Keratinocyte (primary cell): ENCODE measurements at places on chromosomes 11 and 22. TPM values are rescaled to one million over a fixed set of nuclear protein-coding genes. Genes with fewer than 3 reads are reported as not detected.
A peak's percentile ranks its signal among the peaks of the same experiment; 100 is the strongest.

DNA sequence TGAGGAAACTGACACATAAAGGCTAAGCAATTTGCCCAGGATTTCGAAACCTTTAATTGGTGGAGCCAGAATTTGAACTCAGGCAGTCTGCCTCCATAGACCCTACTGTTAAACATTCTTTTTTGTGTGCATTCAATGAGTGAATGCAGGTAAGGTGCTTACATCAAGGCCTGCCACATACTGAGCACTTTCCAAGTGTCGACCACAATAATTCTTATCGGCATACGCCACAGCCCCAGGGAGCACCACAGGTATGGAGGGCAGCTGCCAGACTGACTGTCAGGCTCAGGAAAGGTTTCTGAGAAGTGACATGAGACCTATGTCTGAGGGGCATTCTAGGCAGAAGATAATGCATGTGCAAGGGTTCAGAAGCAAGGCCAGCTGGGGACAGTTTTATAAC is 334.7 kb upstream of the NARS2 start:
- H3K36me3 ChIP-seq, result no peaks in the 10 kb centered on the region
- no peak overlapping the region for H3K27ac ChIP-seq
- DNase-seq, result no peak
- H3K4me3 ChIP-seq, result no peak overlapping the region
- no peaks in the 10 kb centered on the region for H3K27me3 ChIP-seq

DNA sequence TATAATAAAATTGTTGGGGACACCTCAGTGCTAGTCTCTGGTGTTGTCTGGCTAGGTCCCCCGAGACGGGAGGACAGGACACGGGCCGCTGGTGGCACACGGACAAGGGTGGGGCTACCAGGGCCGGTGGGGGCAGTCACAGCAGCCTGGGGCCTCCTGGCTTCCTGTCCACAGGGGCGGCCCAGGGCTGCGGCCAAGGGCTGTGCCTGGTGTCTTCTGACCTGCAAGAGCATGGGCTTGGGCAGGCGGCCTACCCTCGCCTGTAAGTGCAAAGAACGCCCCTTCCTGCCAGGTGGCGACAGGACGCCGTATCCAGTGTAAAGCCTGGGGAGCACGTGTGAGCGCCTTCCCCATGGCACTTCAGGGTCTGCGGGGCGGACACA is 3.6 kb downstream of the LRFN4 start:
- no peak overlapping the region for H3K27ac ChIP-seq
- no peaks in the 10 kb centered on the region for H3K27me3 ChIP-seq
- no peaks in the 10 kb centered on the region for H3K36me3 ChIP-seq
- DNase-seq, result no peak
- peaks cover 21% of the 10 kb centered on the region for H3K4me1 ChIP-seq

TSG101 gene
- polyA plus RNA-seq, result 113 to 148 TPM (median 130 TPM) in 3 replicates

GRCh38 chr22:46180370-46181137 is 30.2 kb downstream of the PPARA start:
- no peak overlapping the region for H3K4me3 ChIP-seq
- no peaks in the 10 kb centered on the region for H3K36me3 ChIP-seq
- no peak for DNase-seq
- H3K27me3 ChIP-seq, result no peaks in the 10 kb centered on the region
- no peak overlapping the region for H3K27ac ChIP-seq
- H3K4me1 ChIP-seq, result no peaks in the 10 kb centered on the region

- no peak overlapping the region for H3K4me3 ChIP-seq
- H3K27ac ChIP-seq, result no peak overlapping the region
- H3K27me3 ChIP-seq, result no peaks in the 10 kb centered on the region
- no peaks in the 10 kb centered on the region for H3K4me1 ChIP-seq
Observed at GRCh38 chr11:34160049-34160721, 54.8 kb downstream of the NAT10 start.

FAM111A gene
- 15.9 to 21.0 TPM (median 18.1 TPM) in 3 replicates for polyA plus RNA-seq

DNA sequence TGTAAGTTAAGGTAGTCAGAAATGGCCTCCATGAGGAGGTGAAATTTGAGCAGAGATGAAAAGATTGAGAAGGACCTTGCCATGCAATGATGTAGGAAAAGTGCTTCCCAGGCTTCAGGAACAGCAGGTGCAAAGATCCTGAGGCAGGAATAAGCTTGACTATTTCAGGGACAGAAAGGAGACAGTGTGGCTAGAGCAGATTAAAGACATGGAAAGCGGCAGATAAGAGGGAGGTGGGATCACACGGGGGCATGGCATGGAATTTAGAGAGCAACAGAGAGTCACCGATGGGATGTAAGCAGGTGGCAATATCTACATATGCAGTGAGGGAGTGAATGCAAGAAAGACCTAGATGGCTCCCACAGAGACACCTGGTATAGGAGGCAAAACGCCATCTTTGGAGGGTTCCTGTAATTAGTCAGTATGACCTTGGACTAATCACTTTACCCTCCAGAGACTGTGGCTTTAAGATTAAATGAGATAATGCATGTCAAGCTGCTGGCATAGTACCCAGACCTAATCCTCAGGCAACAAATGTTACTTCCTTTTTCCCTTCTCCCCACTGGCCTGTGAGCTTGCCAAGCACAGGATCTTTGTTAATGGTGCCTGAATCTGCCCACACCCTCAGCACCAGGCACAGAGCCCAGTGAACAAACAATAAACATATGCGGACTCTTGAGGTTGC is 24.6 kb upstream of the ACER3 start:
- H3K27me3 ChIP-seq, result no peaks in the 10 kb centered on the region
- peaks cover 12% of the 10 kb centered on the region for H3K4me1 ChIP-seq
- no peak for DNase-seq
- H3K4me3 ChIP-seq, result no peak overlapping the region
- no peak overlapping the region for H3K27ac ChIP-seq
- no peaks in the 10 kb centered on the region for H3K36me3 ChIP-seq

GRCh38 chr11:108142304-108142703 is 20.9 kb downstream of the ACAT1 start:
- no peaks in the 10 kb centered on the region for H3K4me1 ChIP-seq
- H3K27ac ChIP-seq, result no peak overlapping the region
- no peak for DNase-seq
- H3K27me3 ChIP-seq, result no peaks in the 10 kb centered on the region
- no peak overlapping the region for H3K4me3 ChIP-seq

UPK2 gene
- 0.13 to 0.25 TPM (median 0.20 TPM) in 3 replicates for polyA plus RNA-seq

GRCh38 chr11:102368472-102368871 is 21.5 kb downstream of the BIRC2 start:
- H3K4me3 ChIP-seq, result no peak overlapping the region
- DNase-seq, result no peak
- no peaks in the 10 kb centered on the region for H3K4me1 ChIP-seq
- no peak overlapping the region for H3K27ac ChIP-seq
- no peaks in the 10 kb centered on the region for H3K27me3 ChIP-seq

DNA sequence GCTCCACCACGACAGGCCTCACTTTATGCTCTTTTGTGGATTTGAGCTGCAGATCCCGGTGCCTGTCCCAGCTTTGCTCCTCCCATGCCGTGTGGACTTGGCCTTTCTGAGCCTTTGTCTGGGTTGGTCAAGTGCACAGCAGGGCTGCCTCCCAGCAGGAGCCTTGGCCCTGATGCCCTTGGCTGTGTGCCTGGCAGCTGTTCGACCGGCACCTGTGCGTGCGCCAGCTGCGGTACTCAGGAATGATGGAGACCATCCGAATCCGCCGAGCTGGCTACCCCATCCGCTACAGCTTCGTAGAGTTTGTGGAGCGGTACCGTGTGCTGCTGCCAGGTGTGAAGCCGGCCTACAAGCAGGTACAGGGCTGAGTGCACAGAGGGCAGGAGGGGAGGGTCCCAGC is 46.5 kb downstream of the MYO7A start:
- no peak overlapping the region for H3K4me3 ChIP-seq
- H3K36me3 ChIP-seq, result no peaks in the 10 kb centered on the region
- DNase-seq, result no peak
- no peaks in the 10 kb centered on the region for H3K4me1 ChIP-seq
- no peak overlapping the region for H3K27ac ChIP-seq

DNA sequence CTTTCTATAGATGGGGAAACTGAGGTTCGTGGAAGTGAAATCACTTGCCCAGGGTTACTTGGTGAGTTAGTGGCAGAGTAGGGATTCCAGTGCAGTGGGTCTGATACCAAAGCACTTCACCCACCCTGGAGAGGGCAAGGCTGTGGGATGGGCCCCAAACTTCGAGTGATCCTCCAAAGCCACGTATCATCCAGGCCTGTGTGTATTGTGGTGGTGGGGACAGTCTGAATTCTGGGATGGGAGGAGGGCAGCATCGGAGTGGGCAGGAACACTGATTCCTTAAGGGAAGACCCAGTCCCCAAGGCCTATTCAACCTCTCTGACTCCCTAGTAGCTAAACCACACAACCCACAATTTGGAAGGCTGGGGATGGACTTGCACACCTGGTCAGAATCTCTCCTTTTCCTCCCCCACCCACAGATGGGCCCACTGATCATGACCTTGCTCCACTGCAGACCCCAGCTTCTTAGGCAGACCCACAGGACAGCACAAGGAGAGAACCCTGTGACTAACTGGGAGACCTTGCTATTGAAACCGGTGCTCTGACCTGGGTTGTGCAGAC is 11.5 kb downstream of the TMPRSS13 start:
- DNase-seq, result no peak
- peaks cover 11% of the 10 kb centered on the region for H3K27me3 ChIP-seq
- no peak overlapping the region for H3K27ac ChIP-seq
- no peak overlapping the region for H3K4me3 ChIP-seq

- H3K4me3 ChIP-seq, result no peak overlapping the region
- no peaks in the 10 kb centered on the region for H3K36me3 ChIP-seq
- peaks cover 56% of the 10 kb centered on the region for H3K4me1 ChIP-seq
- peak overlapping the region; percentile 98 for H3K27ac ChIP-seq
- peak; percentile 86 for DNase-seq
- no peaks in the 10 kb centered on the region for H3K27me3 ChIP-seq
Observed at GRCh38 chr11:15969701-15970329, 386.5 kb downstream of the SOX6 start.

APOL4 gene
- polyA plus RNA-seq, result 0.03 to 0.08 TPM (median 0.04 TPM) in 3 replicates

DNA sequence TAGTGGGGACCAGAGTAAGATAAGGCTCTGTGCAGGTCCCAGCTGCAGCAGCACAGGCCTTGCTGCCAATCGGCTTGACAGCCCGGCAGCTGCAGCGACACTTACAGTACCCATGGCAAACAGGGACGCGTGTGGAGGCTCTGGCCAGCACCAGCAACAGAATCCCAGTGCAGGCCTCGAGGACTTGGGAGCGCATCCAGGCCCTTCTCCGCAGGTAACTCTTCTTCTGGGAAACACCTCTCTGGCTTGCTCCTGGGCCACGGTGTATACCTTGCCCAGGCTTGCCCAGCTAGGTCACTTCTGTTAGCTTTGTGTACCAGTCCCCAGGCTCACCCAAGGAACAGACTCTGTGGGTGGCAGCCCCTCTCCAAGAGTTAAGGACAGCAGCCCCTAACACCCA is 126.7 kb downstream of the CTTN start:
- H3K27ac ChIP-seq, result no peak overlapping the region
- H3K4me1 ChIP-seq, result peaks cover 8% of the 10 kb centered on the region
- no peaks in the 10 kb centered on the region for H3K36me3 ChIP-seq
- H3K27me3 ChIP-seq, result peaks cover 3% of the 10 kb centered on the region
- no peak for DNase-seq

- DNase-seq, result no peak
- H3K4me3 ChIP-seq, result no peak overlapping the region
- H3K27ac ChIP-seq, result peak overlapping the region; percentile 31
Observed at GRCh38 chr11:118634431-118635236, 27.2 kb downstream of the PHLDB1 start.

GRCh38 chr11:64180891-64181290 is 5.1 kb upstream of the STIP1 start:
- no peak overlapping the region for H3K27ac ChIP-seq
- DNase-seq, result no peak
- H3K4me3 ChIP-seq, result no peak overlapping the region
- H3K27me3 ChIP-seq, result no peaks in the 10 kb centered on the region

DNA sequence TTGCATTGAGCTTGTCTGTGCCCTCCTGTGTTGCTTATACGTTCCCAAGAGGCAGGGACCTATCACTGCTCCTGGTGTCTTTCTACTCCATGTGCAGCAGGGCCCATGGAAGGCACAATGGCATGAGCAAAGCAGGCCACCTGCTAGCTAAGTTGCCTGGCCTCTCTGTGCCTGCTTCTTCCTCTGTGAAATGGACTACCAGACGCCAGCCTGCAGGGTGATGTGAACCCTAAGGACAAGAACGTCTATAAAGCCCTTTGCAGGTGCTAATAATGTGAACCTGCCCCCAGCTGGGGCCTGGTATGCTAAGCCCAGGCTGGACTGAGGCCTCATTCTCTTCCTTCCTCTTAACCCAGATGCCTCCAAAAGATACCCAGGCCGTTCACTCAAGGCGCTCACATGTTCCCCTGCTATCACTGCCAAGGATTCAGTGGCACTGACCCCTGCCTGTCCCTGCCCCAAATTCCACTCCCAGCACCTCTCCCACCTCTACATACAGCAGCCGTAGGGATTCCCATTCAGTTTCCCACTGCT is 4.0 kb downstream of the GUCD1 start:
- H3K27ac ChIP-seq, result no peak overlapping the region
- DNase-seq, result no peak
- H3K27me3 ChIP-seq, result no peaks in the 10 kb centered on the region
- peaks cover 13% of the 10 kb centered on the region for H3K4me1 ChIP-seq
- peaks cover 34% of the 10 kb centered on the region for H3K36me3 ChIP-seq

- no peak for DNase-seq
- peak overlapping the region; percentile 98 for H3K4me3 ChIP-seq
- H3K4me1 ChIP-seq, result peaks cover 33% of the 10 kb centered on the region
- no peaks in the 10 kb centered on the region for H3K27me3 ChIP-seq
- H3K36me3 ChIP-seq, result peaks cover 22% of the 10 kb centered on the region
Observed at GRCh38 chr11:808427-809286, 1.1 kb upstream of the RPLP2 start.

TNRC6B gene
- 5.6 to 6.2 TPM (median 5.9 TPM) in 3 replicates for polyA plus RNA-seq

- no peaks in the 10 kb centered on the region for H3K36me3 ChIP-seq
- H3K27ac ChIP-seq, result no peak overlapping the region
- no peak for DNase-seq
- no peak overlapping the region for H3K4me3 ChIP-seq
Observed at GRCh38 chr11:31790649-31791048, 20.5 kb downstream of the PAX6 start.

GRCh38 chr11:34439610-34440198 is 970 bp downstream of the CAT start:
- no peaks in the 10 kb centered on the region for H3K36me3 ChIP-seq
- H3K27ac ChIP-seq, result peak overlapping the region; percentile 74
- no peak for DNase-seq
- H3K4me3 ChIP-seq, result peak overlapping the region; percentile 87

DNA sequence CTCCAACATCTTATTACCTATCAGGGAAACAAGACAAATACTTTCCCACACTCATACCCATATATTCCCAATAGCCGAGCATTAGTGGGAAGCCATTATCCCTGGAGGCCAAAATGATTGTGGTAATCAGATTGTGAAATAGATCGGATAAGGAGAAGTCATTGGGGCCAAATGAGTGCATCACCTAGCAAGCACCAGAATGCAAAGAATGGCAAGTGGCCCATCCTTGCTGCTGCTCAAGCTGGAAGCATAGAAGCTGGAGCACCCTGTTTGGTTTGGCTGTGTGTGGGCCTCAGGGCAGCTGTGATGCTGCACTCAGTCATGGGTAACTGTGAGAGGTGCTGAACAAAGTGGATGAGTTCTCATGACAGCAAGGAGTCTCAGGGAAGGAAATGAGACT is 18.7 kb upstream of the DBX1 start:
- no peak overlapping the region for H3K4me3 ChIP-seq
- no peaks in the 10 kb centered on the region for H3K36me3 ChIP-seq
- no peak overlapping the region for H3K27ac ChIP-seq
- no peaks in the 10 kb centered on the region for H3K4me1 ChIP-seq
- peaks cover 5% of the 10 kb centered on the region for H3K27me3 ChIP-seq
- no peak for DNase-seq
